ENCODE measurements at places on chromosomes 6 and 20.

DNA sequence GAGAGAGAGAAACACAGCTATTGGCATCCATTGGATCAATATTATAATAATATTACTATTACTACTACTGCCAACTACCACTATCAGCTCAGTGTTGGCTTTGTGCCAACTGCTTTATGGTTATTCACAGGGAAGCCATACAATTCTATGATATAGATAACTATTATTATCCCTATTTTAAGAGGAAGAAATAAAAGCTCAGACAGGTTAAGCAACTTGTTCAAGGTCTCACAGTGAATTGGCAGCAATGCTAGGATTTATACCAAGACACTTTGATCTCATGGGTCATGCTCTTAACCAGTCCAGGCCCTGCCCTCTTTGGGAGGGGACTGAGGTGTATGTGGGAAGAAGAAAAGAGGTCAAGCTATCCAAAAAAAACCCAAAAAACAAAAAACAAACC lies 82.0 kb upstream of the TRAF3IP2 start:
- DNase-seq = no peak

DNA sequence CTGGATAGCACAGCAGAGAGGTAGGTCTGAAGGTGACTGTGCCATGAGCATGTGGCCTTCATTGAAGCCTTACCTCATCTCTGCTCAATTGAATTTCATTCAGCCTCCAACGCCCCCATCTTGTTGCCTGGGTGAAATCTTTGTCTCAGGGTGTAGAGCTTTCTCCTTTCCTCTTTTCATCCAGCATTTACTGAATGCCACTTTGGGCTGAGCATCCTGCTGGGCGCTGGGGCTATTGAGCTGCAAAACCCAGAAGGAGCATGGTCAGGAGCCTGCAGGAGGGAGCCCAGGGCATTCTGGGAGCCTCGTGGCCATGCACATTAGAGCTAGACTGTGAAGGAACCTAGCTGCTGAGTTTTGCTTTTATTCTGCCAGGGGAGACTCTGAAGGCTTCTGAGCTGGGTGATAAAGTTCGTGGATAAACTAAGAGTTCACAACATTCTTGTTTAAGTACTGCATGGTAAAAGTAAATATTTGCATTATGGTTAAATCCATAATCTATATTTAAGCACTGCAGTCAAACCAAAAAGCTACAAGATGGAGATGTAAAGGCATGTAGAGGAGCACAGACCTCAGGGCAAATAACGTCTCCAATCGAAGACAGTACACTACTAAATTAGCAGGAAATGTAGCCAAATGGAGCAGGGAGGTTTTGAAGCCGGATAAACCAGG lies 13.2 kb upstream of the ASXL1 start:
- DNase-seq = no peak

GRCh38 chr6:85372188-85372914 lies 77.5 kb upstream of the NT5E start:
- DNase-seq = no peak

GRCh38 chr20:15917283-15917682 lies 656.0 kb downstream of the KIF16B start:
- DNase-seq = no peak

- DNase-seq = no peak
These were observed 1088.9 kb upstream of the CITED2 start for GRCh38 chr6:140463312-140463710.

DNA sequence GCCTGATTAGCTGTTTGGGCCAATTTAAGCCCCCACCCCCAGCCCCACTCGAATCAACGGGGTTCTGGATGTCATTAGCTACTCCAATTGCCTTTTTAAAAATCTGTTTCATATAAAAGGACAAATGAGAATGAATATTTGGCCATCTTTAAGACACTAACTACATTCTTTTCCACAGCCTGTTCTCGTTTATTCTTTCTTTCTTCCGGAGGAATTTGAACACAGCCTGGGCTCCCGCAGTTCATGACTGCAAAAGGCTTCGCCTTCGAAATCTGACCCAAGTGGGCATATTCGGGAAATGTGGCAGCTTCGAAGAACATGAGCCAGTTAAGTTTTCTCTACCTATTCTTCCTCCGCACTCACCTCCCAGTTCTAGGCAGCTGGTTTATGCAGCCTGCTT lies 49.4 kb upstream of the NFATC2 start:
- no peak for DNase-seq

DNA sequence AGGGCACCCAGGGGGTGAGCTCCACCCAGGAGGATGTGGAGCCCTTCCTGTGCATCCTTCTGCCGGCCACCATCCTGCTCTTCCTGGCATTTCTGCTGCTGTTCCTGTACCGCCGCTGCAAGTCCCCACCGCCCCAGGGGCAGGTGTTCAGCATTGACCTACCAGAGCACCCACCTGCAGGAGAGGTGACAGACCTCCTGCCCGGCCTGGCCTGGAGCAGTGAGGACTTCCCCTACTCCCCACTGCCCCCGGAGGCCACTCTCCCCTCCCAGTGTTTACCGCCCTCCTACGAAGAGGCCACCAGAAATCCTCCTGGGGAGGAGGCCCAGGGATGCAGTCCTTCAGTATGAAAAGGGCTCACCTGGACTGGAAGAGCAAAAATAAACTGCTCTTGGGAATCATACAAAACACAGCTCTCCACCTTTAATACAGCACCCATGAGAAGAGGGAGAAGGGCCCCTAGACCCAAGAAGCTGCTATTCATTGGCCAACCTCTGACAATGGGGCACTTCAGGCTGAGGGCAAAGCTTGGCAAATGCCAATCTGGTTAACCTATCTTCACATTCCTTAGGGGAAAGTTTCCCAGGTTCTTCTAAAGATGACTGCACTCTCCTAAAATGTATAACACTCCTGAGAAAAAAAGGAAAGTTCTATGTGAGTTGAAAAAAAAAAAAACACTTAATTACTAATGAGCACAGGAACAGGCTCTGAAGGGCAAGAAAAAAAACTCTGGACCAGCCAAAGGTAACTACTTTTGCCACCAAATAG lies 5.0 kb downstream of the SMIM28 start:
- no peak for DNase-seq

- no peak for DNase-seq
These were observed 16.6 kb downstream of the DDO start for GRCh38 chr6:110398778-110399177.

DNA sequence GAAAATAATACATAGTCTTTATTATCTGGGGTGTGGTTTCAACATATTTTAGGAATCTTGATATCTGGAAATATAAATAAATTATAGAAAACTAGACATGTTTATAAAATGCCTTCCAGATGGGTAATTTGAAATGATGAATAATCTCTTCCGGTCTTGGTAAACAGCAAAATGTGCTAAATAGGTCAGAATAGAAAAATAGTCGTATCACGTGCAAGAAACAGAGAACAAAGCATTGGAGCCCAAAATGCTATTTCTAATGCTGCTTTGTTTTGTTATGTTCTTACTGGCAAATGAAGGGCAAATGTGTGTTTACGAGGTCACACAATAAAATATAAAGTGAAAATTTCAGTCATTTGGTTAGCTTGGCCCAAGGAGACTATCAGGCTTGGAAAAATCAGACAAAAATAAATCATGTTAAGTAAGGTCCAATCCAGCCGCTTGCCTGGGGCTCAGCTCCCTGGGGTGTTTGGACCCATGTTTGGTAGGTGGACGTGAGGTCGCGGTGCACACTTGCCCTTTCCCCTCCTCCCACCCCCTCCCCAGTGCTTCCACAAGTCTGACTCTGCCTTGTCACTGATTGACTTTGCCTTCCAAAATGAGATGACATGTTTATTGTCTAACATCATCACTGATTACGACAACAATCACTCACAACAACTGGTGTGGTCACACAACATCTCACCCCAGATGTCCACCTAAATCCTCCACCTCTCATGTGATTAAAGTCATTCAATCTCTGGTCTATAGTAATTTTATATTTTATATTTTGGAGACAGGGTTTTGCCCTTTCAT lies 56.0 kb downstream of the RIN2 start:
- no peak for DNase-seq

DNA sequence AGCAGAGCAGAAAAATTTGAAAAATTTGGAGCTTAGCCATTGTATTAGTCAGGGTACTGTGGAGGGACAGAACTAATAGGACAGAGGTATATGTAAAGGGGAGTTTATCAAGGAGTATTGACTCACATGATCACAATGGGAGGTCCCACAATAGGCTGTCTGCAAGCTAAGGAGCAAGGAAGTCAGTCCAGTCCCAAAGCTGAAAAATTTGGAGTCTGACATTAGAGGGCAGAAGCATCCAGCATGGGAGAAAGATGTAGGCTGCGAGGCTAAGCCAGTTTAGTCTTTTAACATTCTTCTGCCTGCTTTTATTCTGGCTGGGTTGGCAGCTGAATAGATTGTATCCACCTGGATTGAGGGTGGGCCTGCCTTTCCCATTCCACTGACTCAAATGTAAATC lies 82.0 kb downstream of the SMPDL3A start:
- DNase-seq = no peak

- DNase-seq = no peak
These were observed 89.1 kb downstream of the PREX1 start for GRCh38 chr20:48738399-48739304.

DNA sequence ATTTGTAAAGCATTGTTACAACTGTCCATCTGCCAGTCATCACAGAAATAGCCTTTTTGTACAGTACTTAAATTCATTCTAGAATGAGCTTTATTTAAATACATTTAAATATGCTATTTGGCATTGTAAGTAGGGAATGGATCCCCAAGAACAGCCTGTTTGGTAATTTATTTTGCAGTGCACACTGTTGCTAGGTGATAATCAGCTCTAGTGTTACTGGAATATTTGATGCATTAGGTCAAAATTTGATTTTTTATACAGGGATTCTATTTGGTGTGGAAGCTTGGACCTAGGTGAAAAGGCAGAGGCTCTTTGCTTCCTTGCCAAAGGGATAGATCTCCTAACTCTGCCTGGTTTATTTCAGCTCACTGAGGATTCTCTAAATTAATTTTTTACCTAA lies 593.7 kb downstream of the EPM2A start:
- DNase-seq = no peak

GRCh38 chr6:95145457-95145856 lies 431.9 kb upstream of the MANEA start:
- no peak for DNase-seq

- no peak for DNase-seq
These were observed 36.9 kb downstream of the UNC5CL start for GRCh38 chr6:41002168-41002567.

GRCh38 chr20:19626896-19627295 lies 131.2 kb upstream of the RIN2 start:
- no peak for DNase-seq

DNA sequence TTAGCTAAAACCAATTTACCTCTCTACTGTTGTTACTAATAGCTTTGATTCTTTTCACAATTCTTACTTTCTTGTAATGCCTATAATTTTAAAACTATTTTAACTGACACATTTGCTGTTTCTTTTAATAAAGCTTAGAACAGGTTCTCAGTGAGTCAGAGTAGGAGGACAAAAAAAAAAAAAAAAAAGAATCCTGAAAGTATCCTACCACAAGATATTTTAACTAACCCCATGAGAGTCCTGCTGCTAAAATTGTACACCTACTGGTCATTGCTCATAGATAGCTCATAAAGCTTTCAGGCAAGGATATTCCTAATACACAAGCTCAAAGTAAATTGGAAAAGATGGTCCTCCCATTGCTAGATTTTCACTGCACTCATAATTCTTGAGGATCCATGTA lies 301.0 kb downstream of the CENPW start:
- no peak for DNase-seq

- no peak for DNase-seq
These were observed 304.4 kb upstream of the JAG1 start for GRCh38 chr20:10978019-10978702.

- DNase-seq = no peak
These were observed 15.2 kb downstream of the BCAS4 start for GRCh38 chr20:50810063-50810462.

GRCh38 chr20:90651-91050 lies 3.2 kb downstream of the DEFB125 start:
- DNase-seq = no peak

Measured in NCI-H187 (cell line).